ENCODE measurements at places on chromosomes 16 and 17. TPM values are rescaled to one million over a fixed set of nuclear protein-coding genes. Genes with fewer than 3 reads are reported as not detected.

The CPNE7 gene
- total RNA-seq, result 4.3 TPM

DNA sequence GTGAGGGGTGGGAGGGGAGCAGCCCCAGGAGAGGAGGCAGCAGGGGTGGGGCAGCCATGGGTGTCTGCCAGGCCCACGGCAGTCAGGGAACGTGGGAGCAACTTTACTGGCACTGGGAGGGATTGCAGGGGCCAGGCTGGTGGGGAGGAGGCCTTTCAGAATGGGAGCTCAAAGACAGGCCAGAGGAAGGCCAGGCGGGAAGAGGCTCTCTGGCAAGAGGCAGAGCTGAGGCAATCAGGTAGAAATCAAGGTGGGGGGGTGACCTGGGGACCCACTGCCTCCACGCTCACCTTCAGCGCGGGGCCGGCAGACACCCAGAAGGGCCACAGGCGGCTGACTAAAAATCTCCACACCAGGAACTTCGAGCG, 11.9 kb upstream of the GSE1 start:
- DNase-seq, result no peak

DNA sequence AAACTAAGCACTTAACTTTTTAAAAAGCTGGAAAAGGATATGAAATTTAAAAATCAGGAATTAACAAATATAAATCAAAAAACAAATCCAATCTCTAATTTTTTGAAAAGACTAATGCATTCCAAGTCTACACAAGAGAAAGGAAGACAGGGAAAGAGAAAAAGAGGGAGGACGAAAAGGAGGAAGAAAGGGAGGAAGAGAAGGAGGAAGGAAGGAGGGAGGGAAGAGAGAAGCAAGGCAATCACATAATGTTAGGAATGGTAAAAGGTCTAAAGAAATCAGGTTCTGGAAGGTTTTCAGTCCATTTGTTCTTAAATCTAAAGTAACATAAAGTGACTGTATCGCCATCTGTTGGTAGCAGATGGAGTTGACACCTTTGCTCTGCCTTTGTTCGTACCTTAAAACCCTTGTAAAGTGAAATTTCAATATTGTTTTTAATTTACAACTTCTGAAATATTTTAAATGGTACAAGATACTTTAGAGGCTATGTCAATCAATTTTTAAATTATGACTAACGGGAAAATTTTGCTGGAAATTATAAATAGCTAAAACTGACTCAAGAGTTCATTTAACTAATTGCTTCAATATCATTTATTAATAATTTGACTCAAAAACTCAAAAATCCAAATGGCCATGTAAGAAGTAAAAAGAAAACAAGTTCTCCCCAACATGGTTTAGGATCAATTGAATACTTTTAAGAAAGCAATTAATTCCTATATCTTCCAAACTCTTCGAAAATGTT, 20.4 kb upstream of the CDYL2 start:
- no peak for DNase-seq

- no peak for DNase-seq
Measured at GRCh38 chr16:65819136-65819898, 547.2 kb upstream of the CDH5 start.

- DNase-seq, result peak; percentile 46
Measured at GRCh38 chr16:21645261-21645721, 7.1 kb downstream of the IGSF6 start.

DNA sequence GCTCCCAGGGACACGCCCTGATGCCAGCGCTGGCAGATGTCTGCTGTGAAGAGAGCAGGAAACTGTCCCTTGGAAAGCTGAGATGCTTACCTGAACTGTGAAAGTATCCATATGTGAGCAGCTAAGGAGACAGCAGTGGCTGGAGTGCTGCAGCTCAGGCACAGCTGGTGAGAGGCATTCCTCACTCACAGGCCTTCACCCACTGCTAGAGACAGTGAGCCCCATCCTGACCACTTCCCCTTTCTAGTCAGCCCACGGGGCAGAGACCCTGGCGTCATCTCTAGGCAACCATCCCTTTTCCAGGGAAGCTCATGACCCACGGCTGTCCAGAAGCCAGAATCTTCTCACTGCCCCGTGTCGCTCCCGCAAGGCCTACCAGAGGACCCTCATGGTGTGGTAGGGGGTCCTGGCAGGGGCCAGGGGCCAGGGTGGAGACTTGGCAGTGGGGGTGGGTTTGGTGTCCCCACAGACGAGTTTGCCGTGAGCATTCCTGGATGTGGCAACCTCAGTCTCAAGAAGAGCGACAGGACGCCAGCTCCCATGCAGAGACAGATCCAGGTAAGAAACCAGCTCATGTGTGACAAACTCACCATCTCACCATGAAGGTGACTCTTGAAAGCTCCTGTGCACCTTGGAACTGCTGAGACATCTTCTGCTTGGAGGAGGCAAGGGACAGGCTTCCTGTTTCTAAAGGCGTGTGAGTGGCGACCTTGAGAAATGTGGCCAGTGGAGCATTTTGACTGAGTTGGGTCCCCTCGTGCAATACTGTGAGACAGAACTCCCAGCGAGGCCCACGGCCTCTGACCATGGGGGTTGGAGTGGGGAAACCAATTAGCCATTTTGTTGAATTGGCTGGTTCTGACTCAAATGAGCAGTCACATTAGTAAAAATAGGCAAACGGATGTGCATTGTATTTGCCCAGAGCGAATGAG, at the start of gene SCIMP:
SCIMP (minus strand) TSS at position 216 of the 932 bp plus-strand sequence; CDS start at position 111, 105 bp downstream.
- no peak for DNase-seq

GRCh38 chr17:20174588-20175265, 165.6 kb downstream of the SPECC1 start:
- DNase-seq, result no peak

- no peak for DNase-seq
Measured at GRCh38 chr16:62335356-62335755, 299.1 kb upstream of the CDH8 start.

The QRICH2 gene
- total RNA-seq, result 4.7 TPM

- no peak for DNase-seq
Measured at GRCh38 chr16:48247311-48247710, at the start of gene ABCC11. TSS of gene ABCC11 (minus strand) at chr16:48247539. CDS start at chr16:48231921, 15,618 bp downstream.

DNA sequence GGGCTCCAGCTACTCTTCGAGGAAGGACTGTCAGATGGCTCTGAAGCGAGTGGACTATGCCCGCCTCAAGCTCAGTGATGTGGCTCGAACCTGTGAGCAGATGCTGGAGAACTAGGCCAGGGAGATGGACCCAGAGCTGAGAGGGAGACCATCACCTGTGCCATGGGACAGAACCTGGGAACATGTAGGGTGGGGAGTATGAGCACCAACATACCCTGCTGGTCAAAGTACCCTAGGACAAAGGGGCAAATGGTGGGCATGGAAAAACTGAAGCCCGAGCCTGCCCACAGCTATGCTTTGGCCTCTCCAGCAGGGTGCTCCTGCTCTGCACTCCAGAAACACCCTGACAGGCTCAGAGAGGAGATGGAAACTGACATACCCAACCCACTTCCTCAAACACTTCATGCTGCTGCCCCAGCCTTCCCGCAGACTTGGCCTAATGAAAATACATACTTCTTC, 1.9 kb downstream of the MED11 start:
- no peak for DNase-seq

- DNase-seq, result no peak
Measured at GRCh38 chr17:21029036-21029435, 13.8 kb downstream of the USP22 start.

GRCh38 chr17:64323774-64324173, 60.7 kb upstream of the TEX2 start:
- no peak for DNase-seq

The TOM1L1 gene
- not detected for total RNA-seq

GRCh38 chr16:48834576-48834975, 224.6 kb upstream of the N4BP1 start:
- no peak for DNase-seq

DNA sequence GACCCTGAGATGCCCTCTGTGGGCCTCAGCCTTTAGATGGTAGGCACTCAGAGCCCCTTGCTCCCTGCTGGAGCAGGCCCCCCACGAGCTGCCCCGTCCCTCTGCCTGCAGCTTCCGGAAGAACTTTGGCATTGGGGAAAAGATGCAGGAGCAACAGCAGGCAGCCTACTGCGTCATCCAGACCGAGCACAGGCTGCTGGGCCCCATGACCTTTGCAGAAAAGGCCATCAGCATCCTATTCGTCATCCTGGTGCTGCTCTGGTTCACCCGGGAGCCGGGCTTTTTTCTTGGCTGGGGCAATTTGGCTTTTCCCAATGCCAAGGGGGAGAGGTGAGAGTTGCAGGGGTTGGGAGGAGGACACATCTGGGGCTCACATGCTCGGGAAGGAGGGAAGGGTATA, 12.7 kb upstream of the FOXN1 start:
- no peak for DNase-seq

The HSD11B2 gene
- not detected for total RNA-seq

- DNase-seq, result no peak
Measured at GRCh38 chr17:75853433-75853832, 1.7 kb downstream of the WBP2 start.

DNA sequence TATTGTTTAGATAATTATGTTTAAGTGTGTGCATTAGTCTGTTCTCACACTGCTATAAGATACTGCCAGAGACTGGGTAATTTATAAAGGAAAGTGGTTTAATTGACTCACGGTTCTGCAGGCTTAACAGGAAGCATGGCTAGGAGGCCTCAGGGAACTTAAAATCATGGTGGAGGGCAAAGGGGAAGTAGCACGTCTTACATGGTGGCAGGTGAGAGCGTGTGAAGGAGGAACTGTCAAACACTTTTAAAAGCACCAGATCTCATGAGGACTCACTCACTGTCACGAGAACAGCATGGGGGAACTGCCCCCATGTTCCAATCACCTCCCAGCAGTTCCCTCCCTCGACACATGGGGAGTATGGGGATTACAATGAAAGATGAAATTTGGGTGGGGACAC, 203.5 kb upstream of the GOT2 start:
- DNase-seq, result no peak

GRCh38 chr17:8012996-8013640, 10.7 kb downstream of the GUCY2D start:
- DNase-seq, result no peak

GRCh38 chr17:40179923-40180659, 2.8 kb downstream of the RAPGEFL1 start:
- DNase-seq, result no peak

- DNase-seq, result no peak
Measured at GRCh38 chr17:50053654-50053960, 2.3 kb upstream of the ITGA3 start.

The KRTAP2-1 gene
- total RNA-seq, result not detected

- DNase-seq, result no peak
Measured at GRCh38 chr17:76179496-76180467, 38.7 kb upstream of the FOXJ1 start.

GRCh38 chr16:62638964-62639870, 603.0 kb upstream of the CDH8 start:
- DNase-seq, result no peak

DNA sequence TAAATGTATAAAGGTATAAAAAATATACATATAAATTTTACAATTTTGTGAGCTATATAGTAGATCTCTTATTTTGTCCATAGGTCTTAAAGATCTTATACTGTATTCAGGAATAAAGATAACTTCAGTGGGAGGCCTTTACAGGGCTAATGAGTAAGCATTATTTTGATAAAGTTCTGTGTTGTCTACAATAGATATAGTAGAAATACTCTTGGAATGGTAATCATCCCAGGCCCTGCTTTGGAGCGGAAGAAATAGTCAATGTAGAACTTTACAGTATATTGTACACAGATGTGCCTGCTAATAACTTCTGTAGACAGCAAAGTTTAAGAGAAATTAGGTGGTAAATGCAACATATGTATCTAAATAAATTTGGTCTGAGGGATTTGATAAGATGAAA, 42.6 kb downstream of the TENT4B start:
- DNase-seq, result no peak

GRCh38 chr17:62626719-62627218, 701 bp upstream of the MRC2 start:
- DNase-seq, result no peak

- no peak for DNase-seq
Measured at GRCh38 chr16:78879011-78879410, 721.5 kb downstream of the MAF start.

DNA sequence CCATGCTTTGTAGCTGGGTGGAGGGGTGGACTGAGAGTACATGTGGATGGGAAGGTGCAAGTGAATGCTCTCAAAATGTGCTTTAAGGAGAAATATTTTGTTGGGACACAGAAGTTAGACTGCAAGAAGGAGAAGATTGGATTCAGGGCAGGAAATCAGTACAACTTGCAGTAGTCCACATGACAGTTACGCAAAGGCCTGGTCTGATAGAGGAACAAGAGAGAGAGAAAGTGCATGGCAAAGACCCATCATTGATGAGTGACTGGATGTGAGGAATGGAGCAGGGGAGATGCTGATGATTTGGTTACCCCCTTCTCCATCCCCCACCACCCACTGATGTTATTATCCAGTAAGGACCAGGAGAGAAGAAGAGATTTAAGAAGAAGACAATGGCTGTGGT, 472.8 kb downstream of the MAF start:
- DNase-seq, result no peak

The ACSM2A gene
- not detected for total RNA-seq

GRCh38 chr17:54172096-54172984, 349.6 kb downstream of the KIF2B start:
- DNase-seq, result no peak

GRCh38 chr17:846901-847843, 65.0 kb downstream of the MRM3 start:
- no peak for DNase-seq

The CCDC47 gene
- 47.0 TPM for total RNA-seq

GRCh38 chr17:45751466-45751865, 32.7 kb upstream of the CRHR1 start:
- no peak for DNase-seq

DNA sequence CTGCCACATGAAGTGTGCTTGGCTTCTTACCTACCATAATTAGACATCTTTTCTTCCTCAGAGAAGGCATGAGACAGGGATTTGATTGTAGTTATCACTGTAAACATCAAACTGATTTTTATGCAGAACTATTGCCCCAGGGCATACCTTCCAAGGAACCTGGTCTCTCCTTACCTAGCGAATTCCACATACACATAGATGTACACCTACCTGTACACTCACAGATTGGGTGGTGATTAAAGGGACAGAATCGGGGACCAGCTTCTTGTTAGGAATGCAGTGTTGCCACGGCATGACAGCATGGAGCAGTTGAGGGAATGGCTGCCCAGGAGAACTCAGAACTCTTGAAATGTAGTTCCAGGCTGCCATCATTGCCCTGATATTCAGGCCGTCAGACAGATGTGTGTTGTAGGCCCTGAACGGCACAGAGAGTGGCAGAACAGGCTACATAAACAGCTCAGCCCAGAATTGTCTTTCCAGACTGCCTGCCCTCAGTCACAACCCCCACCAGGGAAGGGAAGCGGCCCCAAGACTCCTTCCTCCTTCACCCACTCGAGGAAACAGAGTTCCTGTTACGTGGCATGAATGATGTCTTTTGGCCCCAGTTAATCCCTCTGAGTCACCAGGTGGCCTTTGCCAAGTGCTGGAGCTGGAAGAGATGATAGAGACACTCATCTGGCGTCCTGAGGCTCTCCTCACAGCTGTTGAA, 17.8 kb upstream of the NAGLU start:
- DNase-seq, result no peak

DNA sequence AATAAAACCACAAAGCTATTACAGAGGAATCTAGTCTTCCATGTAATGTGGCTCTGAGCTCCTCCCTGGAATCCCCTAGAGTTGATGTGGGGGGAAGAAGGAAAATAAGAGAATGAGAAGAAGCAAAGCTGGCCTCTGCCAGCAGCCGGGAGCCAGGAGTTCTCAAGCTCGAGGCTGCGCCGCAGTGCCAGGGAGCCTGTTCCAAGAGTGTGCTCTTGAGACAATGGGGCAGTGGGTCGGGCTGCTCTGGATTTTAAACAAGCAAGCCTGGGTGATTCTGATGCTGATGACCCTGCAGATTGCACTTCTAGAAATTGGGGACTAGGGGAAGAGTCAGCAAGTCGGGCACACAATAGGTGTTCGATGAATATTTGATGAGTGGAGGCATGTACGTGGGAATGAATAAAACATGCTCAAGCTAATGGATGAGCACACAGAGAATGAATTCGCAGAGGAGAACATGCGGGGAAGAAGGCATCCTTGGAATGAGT, 119.9 kb downstream of the CMIP start:
- DNase-seq, result no peak

Data from activated naive CD8-positive, alpha-beta T cell treated with anti-CD3 and anti-CD28 coated beads, Interleukin-2, amount 10 ng/mL, durations not matched to agents 7 days and 5 days (primary cell).